HT1080 (cell line): ENCODE measurements at places on chromosomes 3 and 15. TPM values are rescaled to one million over a fixed set of nuclear protein-coding genes. Genes with fewer than 3 reads are reported as not detected.

DNA sequence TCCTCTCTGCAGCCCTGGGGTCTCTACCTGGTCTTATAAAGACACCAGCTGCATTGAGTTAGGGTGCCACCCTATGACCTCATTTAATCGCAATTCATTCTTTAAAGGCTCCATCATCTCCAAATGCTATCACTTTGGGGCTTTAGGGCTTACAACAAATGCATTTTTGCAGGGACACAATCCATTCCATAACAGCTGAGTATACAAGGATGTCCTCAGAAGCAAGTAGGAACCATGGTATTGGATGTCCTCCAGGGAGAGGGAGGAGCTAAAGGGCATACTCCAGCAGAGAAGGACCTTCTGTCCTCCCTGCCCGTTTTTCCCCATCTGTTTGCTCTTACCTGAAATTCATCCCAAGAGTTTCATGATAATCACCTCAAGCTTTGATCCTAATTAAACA lies 30.3 kb downstream of the UMPS start:
- DNase-seq, result no peak

DNA sequence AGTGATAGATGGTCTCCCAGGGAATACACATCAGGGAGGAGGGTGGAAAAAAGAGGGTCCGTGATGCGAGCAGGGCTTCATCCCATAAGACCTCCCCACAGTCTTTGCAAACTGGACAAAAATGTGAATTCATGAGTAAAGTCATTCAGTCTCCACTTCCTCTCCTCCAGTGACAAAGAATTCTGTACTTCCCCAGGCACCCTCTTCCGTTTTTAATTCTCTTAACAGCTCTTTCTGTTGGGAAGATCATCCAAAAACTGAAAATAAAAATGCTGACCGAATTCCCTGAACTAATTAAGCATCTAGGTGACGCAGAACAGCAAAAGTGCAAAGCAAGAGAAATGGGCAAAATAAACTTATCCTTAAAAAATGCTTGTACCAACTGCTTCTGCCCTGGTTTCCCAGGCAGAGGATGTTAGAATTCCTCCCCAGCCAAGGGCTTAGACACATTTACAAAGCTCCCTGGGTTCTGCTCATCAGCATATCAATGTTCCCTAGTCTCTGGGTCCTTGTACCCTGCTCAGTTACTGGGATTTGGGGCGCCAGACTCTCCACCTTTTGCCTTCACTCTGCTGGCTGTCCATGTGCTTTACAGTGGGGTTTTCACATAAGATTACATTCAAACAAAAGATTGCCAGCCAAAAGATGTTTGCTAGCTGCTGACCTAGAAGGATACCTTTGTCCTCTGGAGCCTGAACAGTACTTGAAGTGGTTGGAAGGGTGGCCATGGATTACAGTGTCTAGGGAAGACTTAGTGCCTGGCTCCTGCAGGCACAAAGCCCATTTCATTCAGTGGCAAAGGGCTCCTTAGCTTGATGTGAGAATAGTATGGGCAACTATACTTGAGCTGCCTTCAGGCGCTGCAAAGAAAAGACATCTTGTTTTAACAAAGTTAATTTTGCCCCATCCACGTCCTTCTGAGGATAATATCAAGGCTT lies 69.4 kb downstream of the ARNT2 start:
- no peak for DNase-seq

GRCh38 chr3:120652896-120653545 lies 29.0 kb downstream of the HGD start:
- DNase-seq, result no peak

DNA sequence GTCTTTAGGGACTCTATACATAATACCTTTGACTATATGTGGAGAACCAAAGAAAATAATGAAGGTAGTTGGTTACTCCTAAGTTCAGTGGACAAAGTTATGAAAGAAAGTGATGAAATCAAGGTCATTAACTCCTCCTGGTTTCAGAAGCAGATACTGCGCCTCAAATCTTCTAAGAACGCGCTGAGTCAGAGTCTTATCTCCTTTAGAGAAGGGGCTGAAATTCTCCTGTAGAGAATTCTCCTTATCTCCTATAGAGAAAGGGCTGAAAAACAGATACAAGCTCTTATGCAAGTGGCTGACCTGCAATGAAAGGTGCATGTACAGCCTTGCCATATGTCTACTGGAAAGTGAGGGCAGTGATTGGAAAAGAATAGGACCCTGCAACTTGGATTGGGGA lies 824.2 kb downstream of the NSUN3 start:
- no peak for DNase-seq

ABTB1 gene
- total RNA-seq, result 6.6 and 16.8 TPM in 2 replicates

LDHAL6B gene
- total RNA-seq, result not detected in 2 replicates

GRCh38 chr15:96889734-96890480 lies 559.4 kb downstream of the NR2F2 start:
- peak; percentile 17 for DNase-seq

SLC28A2 gene
- 0.08 TPM in 1 of 2 replicates, not detected in the other for total RNA-seq

DNA sequence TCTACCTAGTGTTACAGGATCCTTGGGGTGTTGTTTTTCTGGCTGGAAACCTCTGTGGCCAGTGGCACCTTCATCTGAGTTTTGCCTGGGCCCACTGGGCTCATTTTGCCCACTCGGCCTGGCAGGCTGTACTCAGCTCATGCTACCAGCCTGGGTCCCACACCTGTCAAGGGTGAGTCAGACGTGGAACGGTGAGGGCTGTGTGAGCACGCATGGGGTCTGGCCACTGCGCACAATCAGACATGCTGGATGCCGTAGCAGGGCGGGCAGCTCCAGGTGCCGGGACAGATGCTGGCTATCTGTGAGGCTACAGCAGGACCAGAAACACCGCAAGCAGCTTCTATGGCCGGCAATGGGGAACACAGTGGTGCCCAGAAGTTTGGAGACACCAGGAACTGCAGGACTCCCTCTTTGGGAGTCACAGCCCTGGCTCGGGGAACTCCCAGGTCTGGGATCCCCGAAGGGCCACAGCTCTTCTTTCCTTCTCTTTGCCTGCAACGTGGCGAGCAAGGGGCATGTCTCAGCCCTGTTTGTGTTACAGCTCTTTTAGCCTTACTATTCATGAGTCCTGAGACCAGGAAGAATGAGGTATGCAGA lies 35.9 kb upstream of the DNAJC13 start:
- DNase-seq, result no peak

IL20RB gene
- total RNA-seq, result 1.1 TPM in 2 replicates

GRCh38 chr3:177978946-177979345 lies 557.3 kb upstream of the KCNMB2 start:
- DNase-seq, result no peak

- no peak for DNase-seq
Observed at GRCh38 chr3:76429581-76430177, 610.2 kb upstream of the ROBO2 start.

MUC20 gene
- total RNA-seq, result not detected in 2 replicates

DNA sequence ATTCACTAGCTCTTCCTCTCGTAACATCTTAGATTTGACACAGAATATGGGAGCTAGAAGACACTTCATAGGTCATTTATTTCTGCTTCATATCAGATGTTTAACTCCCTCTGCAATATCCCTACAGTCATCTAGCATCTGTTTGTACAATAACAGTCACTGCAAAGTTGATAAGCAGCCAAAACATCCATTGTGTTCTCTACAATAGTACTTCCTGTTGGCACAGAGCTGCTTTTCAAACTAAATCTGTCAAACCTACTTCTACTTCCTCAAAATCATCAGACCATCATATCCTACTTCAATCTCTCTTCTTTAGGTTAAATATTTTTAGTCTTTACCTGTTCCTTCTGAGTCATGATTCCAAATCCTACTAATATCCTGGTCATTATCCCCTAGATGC lies 233.2 kb downstream of the FGF12 start:
- DNase-seq, result peak; percentile 35

DNA sequence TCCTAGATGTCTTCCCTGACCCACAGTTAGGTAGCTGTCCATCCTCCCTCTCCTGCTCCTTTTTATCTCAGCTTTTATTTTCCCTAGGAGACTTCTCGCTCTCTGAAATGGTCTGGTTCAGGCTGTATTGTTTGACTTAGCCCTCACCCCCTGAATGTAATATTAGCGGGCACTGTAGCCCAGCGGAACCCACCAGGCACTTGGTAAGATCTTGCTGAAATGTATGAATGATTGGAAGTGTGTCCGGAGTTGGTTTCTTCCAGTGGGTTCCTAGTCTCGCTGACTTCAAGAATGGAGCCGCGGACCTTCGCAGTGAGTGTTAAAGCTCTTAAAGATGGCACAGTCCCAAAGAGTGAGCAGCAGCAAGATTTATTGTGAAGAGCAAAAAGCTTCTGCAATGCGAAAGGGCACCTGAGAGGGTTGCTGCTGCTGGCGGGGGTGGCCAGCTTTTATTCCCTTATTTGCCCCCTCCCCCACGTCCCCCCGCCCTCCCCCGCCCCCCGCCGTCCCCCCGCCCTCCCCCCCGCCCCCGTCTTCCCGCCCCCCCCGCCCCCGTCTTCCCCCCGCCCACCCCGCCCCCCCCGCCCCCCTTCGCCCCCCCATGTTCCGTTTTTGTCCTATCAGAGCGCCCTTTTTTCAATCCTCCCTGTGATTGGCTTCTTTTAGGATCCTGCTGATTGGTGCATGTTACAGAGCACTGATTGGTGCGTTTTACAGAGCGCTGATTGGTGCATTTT lies 694 bp upstream of the EEFSEC start:
- peak; percentile 92 for DNase-seq

- DNase-seq, result no peak
Observed at GRCh38 chr15:59636184-59636583, 21.1 kb downstream of the GTF2A2 start.

GRCh38 chr3:184786280-184786941 lies 25.6 kb upstream of the VPS8 start:
- DNase-seq, result peak; percentile 96

GOLGA8K gene
- total RNA-seq, result 0.14 and 0.47 TPM in 2 replicates

FANCD2OS gene
- not detected in 2 replicates for total RNA-seq

DNA sequence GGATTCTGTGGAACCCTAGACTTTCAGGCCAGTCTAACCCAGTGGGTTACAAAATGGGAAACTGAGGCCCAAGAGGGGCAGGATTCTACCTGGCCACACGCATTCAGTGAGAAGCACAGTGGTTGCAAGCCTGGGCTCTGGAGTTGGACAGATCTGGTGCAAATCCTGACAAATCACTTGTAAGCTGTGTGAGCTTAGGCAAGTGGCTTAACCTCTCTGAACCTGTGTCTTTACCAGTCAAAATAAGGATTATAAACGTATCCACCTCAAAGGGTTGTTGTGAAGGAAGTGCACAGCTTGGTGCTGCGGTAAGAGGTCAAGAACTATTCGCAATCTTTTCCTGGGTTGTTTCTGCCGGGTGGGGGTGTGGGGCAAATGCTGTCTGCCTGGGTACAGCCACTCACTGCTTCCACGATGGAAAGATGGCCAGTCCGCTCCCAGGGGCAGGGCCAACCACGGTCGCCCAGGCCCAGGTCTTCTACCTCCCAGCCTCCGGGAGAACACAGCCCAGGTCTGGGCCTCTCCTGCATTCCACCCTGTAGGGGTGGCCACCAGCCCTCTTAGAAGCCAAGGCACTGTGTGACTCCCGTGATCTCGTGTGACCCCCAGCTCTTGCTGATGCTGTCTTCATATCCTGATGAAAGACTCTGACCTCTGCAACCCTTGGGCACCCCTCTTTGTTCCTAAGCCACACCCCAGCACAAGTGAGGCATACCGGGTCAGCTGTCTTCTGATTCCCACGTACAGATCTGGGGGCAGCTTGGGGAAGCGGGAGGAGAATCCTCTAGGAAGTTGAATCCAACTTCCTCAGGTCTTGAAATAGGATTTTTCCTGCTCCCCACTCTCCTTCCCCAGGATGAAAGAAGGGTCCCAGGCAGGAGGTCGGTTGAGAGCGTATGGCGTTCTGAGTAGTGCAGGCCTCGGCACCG lies 1.5 kb downstream of the CHRNA3 start:
- DNase-seq, result no peak
